ENCODE measurements at places on chromosomes 4 and X.
A peak's percentile ranks its signal among the peaks of the same experiment; 100 is the strongest.

DNA sequence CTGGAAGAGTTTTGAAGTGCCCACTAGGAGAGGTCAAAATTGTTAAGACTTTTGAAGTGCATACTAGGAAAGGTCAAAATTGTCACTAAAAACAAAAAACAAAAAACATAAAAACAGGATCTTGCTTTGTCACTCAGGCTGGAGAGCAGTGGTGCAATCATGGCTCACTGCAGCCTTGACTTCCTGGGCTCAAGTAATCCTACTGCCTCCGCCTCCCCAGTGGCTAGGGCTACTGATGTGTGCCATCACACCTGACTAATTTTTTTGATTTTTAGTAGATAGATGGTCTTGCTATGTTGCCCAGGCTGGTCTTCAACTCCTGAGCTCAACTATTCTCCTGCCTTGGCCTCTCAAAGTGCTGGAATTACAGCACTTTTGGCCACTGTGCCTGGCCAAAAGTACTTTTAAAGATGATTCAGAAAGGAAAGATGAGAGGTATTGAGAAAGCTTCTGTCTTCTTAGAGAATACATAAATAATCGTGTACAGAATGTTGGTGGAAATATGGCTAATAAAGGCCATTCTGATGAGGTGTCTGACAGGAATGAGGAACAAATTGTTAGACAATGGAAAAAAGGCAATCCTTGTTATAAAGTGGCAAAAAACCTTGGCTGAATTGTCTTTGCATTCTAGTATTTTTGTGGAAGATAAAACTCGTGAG, 43.3 kb upstream of the STX18 start:
- no peak for DNase-seq

DNA sequence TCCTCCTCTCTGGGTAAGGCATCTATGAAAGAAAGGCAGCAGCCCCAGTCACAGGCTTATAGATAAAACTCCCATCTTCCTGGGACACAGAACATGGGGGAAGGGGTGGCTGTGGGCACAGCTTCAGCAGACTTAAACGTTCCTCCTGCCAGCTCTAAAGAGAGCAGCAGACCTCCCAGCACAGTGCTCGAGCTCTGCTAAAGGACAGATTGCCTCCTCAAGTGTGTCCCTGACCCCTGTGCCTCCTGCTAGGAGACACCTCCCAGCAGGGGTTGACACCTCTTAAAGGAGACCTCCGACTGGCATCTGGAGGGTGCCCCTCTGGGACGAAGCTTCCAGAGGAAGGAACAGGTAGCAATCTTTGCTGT, 89.9 kb downstream of the EFHC2 start:
- no peak for DNase-seq

GRCh38 chrX:19750783-19751467, 136.5 kb downstream of the SH3KBP1 start:
- DNase-seq = no peak

GRCh38 chr4:75939890-75940691, 722 bp downstream of the NAAA start:
- peak; percentile 69 for DNase-seq

DNA sequence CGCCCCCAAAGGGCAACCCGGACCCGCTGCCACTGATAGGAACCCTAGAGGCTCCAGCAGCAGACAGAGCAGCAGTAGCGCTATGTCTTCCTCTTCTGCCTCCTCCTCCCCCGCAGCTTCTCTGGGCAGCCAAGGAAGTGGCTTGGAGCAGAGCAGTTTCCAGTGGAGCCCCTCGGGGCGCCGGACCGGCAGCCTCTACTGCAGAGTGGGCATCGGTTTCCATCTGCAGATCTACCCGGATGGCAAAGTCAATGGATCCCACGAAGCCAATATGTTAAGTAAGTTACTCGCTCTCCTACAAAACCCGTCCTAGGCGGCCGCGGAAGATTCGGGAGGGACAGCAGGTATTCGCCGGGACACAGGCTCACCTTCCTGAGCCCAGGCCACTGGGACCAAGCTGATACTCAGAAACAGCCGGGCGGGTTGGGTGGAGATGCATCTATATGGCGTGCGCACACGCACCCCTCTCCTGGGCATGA, 477 bp downstream of the FGF5 start:
- DNase-seq = no peak

DNA sequence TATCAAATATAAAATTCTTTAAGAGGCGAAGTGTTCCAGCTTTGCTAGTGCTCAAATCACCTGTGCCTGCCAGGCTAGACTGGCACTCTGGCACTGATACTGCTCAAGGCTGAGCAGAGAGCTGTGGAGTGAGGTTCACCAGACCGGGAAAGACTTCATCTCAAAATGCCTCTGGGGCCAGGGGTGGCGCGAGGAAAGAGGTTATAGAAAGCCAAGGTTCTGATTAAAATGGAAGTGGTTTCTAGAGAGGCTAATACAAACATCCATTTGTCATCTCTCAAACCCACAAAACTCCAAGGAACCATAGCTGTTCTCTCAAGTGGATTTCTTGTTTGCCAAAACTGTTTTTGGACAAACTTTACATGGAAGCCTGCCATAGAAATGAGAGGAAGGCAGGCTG, 41.5 kb downstream of the F11 start:
- no peak for DNase-seq

- no peak for DNase-seq
Observed at GRCh38 chr4:78218260-78218659, 161.1 kb downstream of the FRAS1 start.

DNA sequence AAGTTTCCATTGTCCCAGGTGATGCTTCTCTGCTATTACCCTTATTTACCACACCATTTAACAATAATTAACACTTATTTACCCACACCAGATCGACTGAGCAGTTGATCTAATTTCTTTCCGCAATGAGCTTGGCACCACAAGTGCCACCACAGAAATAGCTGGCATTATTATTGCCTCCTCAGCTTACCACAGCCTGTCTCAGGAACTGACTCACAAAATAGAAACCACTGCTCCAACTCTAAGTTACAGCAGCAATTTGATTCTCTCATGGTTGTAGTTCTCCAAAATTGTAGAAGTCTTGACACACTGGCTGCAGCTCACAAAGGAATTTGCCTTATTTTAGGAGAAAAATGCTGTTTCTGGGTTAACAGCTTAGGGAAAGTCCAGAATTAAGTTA, 22.5 kb downstream of the ZNF721 start:
- no peak for DNase-seq

GRCh38 chr4:73841243-73841925, 4.9 kb downstream of the CXCL6 start:
- no peak for DNase-seq

DNA sequence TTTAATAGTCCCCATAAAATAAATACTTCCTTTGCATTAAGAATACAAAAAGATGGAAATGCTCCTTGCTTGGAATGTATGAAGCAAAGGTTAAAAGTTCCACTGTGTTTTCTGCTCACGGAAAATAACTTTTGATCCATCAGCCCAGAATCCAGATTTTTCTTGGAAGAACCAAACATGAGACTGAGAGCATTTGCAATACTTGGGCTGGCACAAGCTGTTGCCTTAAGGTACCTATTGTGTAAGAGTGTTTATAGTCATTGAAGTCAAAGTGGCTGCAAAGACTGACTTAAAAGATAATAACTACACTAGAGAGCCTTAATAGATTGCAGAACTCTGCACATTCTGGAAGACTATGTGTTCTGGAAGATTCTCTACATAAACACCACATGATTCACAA, 281.4 kb downstream of the RAB28 start:
- no peak for DNase-seq

GRCh38 chrX:106437407-106437806, 174.4 kb upstream of the RADX start:
- no peak for DNase-seq

- no peak for DNase-seq
Observed at GRCh38 chr4:76620723-76621468, 185.9 kb downstream of the SHROOM3 start.

DNA sequence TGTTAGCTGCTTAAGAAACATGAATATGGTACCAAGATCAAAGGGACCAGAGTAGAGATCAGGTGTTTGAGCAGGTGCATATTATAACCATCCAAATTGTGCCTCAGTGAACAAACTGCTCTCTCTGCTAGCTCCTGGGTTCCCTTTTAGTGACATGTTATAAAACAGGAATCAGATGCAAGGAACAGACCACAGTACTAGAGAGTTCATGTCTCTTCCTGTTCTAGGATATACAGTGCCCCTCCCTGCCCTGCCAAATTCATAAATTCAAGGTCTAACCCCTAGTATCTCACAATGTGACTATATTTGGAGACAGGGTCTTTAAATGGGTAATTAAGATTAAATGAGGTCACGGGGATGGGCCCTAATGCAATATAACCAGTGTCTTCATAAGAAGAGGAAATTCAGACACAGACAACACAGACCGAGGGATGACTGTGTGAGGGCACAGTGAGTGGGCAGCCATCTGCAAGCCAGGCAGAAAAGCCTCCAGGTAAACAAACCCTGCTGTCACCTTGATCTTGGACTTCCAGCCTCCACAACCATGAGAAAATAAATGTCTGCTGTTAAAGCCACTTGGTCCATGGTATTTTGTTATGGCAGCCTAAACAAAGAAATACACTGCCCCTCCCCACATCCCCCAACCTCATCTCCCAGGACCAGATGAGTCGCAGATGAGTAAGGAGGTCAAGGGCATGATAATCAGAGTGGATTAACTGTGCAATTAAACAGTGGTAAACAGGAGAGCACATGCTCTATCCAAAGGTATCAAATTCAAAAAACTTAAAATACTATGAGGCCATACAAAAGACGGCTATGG, 82.5 kb downstream of the RBM47 start:
- DNase-seq = no peak

GRCh38 chrX:153061732-153062131, 5.5 kb downstream of the PNMA3 start:
- no peak for DNase-seq

GRCh38 chr4:56468097-56468422, 643 bp downstream of the SRP72 start:
- DNase-seq = no peak

Measured in activated T-cell treated with anti-CD3 and anti-CD28 coated beads for 48 hours (primary cell).